ENCODE measurements at places on chromosomes 2 and 18. TPM values are rescaled to one million over a fixed set of nuclear protein-coding genes. Genes with fewer than 3 reads are reported as not detected.

Gene NDUFV2
- 318 TPM for total RNA-seq

Gene CPS1
- total RNA-seq: 2.7 TPM

Gene RUFY4
- not detected for total RNA-seq

Gene ANKRD62
- total RNA-seq: not detected

Gene SPOPL
- 17.3 TPM for total RNA-seq

Gene CD226
- 0.97 TPM for total RNA-seq

Gene DTYMK
- total RNA-seq: 9.8 TPM

Gene ANKRD30B
- not detected for total RNA-seq

Gene CLK1
- 52.9 TPM for total RNA-seq

Gene ACMSD
- not detected for total RNA-seq
